ENCODE measurements at places on chromosomes 4 and X.

DNA sequence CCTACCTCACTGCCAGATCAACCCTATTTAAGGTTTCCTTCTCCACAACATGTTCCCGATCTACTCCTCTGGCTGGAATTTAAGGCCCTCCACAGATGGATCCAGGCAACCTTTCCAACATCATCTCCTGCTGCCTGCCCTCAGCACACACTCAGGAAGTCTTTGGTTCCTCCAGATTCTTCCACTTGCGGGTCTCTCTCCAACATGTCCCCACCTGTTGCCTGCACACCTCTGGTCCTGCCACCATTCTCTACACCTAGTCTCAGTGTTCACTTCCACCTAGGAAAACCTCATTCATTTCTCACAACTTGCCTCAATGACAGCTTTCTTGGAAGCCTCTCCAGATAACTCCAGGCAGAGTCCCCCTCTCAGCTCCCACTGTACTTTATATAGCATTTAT is 80.1 kb downstream of the RTL5 start:
- DNase-seq, result no peak

DNA sequence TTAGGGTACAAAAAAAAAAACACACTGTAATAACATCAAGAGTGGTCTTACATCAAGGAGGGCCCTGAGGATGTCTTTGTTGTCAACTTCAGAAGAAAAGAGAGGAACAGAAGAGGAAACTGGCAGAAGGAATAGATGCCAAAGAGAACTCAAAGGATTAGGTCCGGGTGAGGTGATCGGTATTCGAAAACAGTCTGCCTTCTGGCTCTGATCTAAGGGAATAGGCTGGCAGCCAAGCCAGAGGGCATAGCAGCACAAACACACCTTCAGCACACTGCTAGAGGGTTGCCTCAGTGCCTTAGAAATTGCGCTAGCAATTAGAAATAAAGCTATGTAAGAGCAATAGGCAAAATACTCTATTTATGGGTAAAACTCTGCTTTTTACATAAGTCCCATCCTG is 91.4 kb upstream of the TTC29 start:
- no peak for DNase-seq

- DNase-seq, result no peak
These were observed 3.3 kb upstream of the SLC25A4 start for GRCh38 chr4:185139736-185140135.

DNA sequence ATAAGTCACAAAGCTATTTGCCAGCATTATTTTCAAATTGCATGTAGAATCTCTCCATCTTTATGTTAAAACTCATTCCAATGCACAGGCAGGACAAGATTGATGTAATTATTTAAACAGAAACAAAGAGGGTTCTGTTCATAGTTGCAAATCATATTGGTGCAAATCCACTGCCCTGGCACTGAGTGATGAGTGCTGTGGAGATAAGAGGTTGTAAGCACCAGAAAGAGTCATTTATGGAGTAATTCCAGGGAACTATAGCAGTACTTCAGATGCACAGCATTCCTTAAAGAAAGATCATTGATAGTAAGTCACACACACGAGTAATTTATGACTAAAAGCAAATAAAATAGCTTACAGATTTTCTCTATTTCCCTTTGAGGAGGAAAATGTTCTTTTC is 337.7 kb upstream of the CTSO start:
- peak; percentile 59 for DNase-seq

GRCh38 chr4:2219233-2219760 is 22.6 kb downstream of the HAUS3 start:
- DNase-seq, result no peak

- DNase-seq, result peak; percentile 84
These were observed 37.1 kb upstream of the HERC6 start for GRCh38 chr4:88341227-88342192.

- DNase-seq, result peak; percentile 15
These were observed 66.2 kb upstream of the TACR3 start for GRCh38 chr4:103786014-103786413.

DNA sequence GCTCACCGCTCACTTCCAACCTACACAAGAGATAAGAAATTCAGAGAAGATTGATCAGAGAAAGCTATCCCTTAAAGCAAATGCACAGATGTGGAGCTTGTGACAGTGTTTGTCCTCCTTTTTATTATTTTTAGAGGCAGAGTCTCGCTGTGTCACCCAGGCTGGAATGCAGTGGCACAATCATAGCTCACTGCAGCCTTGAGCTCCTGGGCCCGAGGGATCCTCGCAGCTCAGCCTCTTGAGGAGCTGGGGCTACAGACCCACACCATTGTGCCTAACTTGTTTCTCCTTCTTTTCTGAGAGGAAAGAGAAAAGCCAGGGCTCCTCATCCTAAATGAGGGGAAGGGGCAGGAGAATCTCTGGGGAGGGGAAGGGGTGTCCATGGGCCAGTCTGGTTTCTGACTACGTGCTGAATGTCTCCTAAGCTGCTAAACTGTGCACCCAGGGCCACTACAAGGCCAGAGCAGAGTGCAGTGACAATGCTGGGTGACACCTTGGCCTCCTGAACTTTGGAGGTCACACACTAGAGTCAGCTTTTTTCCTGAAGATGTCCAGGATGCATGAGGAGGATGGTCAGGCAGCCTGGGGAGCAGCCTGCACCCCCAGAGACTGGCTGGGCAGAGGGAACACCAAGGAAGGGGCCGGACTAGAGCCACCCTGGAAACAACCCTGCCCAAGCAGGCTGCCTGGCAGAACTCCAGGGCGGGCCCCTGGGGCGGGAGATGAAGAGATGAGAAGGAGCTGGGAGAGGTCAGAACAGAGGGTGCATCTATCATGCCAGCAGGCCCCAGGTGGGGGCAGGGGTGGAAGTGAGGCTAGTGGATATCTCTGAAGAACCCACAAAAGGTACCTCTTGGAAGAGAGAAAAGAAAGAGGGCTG is 55.5 kb upstream of the PROM1 start:
- DNase-seq, result peak; percentile 18

DNA sequence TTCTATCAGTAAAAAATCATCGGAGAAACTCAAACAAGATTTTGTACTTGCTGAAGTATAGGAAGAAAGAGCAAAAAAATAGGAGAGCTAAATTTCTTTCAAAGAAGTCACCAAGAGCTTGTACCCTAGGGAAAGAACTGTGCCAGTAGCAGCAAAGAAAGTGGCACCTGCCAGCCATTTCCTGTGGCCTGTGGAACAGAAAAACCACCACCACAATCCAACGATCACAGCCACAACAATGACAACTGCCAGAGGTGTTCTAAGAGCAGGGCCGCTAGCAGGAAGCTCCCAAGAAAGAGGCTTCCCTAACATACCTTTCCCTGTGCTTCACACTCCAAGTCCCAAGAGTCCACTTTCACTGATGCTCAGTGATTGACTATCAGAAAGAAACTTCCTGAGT is 266.1 kb upstream of the GPC4 start:
- DNase-seq, result peak; percentile 20

- no peak for DNase-seq
These were observed 25.1 kb downstream of the GAK start for GRCh38 chr4:907103-907400.

DNA sequence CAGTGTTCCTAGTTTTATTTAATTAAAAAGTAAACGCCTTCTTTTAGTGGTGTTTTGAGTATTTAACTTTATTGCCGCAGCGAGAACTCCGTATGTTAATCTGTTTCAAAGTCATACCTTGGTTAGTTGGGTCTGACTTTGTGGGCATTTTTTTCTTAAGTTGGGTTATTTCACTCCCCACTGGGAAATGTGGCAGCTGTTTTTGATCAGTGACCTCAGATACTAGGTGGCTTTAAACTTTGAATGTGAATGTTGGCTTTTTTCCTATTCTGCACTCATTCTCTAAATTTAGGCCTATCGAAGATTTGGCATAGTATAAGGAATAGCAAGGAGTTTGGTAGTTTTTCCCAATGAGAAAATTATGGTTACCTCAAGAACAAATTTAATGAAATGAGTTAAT is 85.9 kb downstream of the FIP1L1 start:
- DNase-seq, result no peak

DNA sequence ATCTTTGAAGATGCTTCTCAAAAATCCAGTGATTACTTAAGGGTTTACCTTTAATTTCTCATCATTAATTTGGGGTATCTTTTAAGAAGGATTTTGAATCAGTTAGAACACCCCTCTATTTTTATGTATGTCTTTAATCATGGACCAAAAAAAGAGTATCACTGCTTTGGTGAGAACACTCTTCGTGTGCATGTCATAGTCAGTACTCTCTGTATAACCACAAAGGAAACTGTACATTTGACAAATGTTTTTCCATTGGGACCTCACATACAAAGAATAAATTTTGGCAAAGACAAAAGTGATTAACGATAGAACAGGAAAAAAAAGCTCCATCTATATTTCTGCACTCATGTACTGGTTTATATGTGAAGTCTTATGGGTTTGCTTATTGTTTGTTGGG is 31.3 kb downstream of the FAM241A start:
- DNase-seq, result no peak
